ENCODE measurements at places on chromosomes 3 and 15.

GRCh38 chr3:43043071-43043766, 62.7 kb downstream of the POMGNT2 start:
- DNase-seq, result no peak

GRCh38 chr15:77967798-77968197, 109.7 kb downstream of the TBC1D2B start:
- no peak for DNase-seq

- no peak for DNase-seq
Observed at GRCh38 chr3:72748659-72749058, 99.6 kb downstream of the SHQ1 start.

- DNase-seq, result no peak
Observed at GRCh38 chr3:16305111-16305541, 40.1 kb downstream of the OXNAD1 start.

GRCh38 chr3:72862314-72863090, 14.3 kb upstream of the SHQ1 start:
- DNase-seq, result no peak

- no peak for DNase-seq
Observed at GRCh38 chr15:39488516-39488915, 92.4 kb upstream of the THBS1 start.

GRCh38 chr3:189771842-189772450, 140.8 kb downstream of the TP63 start:
- no peak for DNase-seq

GRCh38 chr3:97827741-97828471, 6.1 kb downstream of the CRYBG3 start:
- no peak for DNase-seq

- no peak for DNase-seq
Observed at GRCh38 chr3:83928391-83928790, 1030.4 kb upstream of the CADM2 start.

DNA sequence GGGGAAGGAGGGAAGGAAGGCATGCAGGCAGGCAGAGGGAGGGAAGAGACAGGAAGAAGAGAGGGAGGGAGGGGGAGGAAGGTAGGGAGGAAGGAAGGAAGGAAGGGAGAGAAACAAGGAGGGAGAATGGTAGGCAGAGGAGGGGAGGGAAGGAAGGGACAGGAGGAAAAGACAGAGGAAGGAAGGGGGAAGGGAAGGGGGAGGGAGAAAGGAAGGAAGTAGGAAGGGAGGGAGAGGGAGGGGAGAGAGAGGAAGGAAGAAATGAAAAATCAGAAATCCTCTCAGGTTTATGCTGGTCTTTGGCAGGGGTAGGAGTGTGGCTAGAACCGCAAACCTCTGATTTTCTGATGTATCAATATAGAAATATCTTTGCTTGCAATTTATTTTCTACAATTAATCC, 4.2 kb downstream of the PRTG start:
- no peak for DNase-seq

GRCh38 chr3:54841471-54841870, 86.4 kb downstream of the LRTM1 start:
- no peak for DNase-seq

GRCh38 chr3:129723558-129724324, 117.3 kb upstream of the PLXND1 start:
- no peak for DNase-seq

Data from DMS79 treated with DMSO at 0.1 percent for 48 hours (cell line).